GM10248 (cell line): ENCODE measurements at places on chromosomes 3 and 15.

DNA sequence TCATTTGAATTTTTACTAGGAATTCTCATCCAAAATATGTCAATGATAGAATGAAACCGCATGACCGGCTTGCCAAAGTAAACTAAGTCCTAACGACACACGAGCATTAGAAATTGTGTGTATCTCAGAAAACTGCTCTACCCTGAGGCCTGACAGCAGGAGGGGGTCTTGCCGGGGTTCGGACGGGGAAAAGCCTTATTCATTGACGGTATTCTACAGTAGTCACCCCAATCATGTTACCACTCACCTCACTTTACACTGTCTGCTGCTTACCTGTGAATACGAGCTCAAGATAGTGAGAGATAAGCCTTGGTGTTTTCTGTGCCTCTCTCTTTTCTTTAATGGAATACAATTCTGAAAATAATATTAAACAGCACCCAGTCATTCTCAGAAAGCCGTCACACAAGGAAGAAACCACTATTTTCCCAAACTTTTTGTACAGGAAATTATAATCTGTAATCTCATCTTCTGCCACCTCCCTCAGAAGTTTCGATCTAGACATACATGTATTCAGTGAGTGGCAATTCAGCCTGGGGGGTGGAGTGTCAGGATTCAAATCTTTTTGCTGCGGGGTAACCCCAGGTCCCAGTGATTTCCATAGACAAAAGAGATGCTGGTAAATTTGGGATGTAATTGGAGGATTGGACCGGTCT, 492 bp upstream of the FAM43A start:
- no peak for DNase-seq

DNA sequence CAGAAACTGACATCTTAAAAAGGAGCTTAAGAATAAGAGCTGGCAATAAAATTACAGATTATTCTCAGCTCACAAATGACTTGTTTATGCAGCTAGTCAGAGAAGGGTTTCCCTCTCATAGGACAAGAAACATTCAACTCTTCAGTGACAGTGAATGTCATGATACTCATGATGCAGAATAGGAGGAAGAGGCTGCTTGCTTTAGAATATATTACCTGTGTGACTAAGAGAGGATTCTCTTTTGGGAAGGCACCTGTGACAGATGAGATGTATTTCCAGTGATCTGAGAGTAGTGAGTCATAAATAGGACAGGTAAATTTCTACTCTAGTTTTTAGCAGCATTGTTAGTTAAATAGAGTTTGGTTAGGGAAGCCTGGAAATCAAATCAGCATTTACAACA, 39.9 kb downstream of the RASA2 start:
- DNase-seq = no peak

DNA sequence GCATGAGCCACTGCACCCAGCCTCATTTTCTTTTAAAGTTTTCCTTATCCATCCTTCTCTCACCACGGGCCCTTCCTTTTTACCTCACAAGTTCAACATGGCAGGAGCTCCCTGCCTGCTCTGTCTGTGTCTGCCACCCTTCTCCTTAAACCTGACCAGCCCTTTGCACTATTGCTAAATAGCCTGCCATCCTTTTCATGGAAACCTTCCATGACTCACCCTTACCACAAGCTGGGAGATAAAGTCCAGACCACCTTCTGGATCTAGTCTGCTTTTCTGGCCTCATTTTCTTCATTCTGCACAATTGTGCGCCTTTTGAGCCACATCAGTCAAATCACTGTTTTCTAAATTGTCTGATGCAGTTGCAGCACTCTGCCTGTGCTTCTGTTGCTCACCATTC, 8.9 kb downstream of the PARP14 start:
- no peak for DNase-seq

- no peak for DNase-seq
Observed at GRCh38 chr15:39413558-39413957, 167.3 kb upstream of the THBS1 start.

DNA sequence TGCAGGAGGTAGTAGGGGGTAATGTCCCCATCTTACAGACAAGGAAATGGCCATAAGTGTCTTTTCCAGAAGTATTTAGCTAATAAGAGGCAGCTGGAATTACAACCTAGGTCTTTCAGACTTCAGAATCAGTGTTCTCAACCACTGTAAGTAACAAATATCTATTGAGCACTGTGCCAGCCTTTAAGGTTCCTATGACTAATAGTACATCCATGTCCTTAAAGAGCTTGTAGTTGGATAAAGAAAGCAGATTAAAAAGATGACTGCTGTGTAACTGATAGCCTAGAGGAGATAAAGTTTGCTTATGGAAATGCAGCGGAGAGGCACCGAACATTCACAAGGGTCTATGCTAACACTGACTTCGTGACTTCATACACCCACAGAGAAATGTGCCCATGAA, 136.0 kb downstream of the KCNMB2 start:
- no peak for DNase-seq

DNA sequence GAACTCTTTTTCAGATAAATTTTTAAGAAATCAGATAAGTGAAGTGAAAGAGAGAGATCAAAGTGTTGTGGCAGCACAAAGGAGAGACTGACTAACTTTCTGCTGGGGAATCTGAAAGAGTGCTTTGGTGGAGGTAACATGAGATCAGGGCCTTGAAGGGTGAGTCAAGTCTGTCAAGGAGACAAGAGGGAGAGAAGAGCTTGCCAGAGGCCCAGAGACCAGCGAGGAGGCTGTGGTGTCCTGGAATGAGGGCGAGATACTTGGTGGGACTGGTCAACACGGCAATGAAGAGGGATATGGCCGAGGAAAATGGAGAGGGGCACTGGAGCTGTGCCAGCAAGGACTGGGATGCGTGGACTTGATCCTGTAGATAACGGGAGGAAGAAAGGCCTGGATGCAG, 4.6 kb downstream of the TADA3 start:
- DNase-seq = no peak

GRCh38 chr3:115099986-115100571, 47.0 kb downstream of the ZBTB20 start:
- no peak for DNase-seq

DNA sequence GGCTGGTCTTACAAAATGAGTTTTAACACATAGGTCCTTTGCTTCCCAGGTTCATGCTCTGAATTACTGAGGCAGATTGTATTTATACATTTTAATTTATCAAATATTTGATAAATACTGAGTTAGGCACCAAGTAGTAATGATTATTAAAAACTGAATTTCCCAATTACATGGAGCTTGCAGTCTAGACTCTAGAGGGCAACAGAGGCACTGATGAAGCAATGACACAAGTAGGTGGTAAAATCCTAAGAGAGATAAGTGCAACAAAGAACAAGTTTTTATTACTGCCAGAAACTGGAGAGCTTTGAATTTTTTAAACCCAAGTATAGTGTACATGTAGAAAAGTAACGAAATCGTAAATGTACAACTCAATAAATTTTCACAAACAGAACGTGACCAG, 406.2 kb upstream of the RARB start:
- DNase-seq = no peak

DNA sequence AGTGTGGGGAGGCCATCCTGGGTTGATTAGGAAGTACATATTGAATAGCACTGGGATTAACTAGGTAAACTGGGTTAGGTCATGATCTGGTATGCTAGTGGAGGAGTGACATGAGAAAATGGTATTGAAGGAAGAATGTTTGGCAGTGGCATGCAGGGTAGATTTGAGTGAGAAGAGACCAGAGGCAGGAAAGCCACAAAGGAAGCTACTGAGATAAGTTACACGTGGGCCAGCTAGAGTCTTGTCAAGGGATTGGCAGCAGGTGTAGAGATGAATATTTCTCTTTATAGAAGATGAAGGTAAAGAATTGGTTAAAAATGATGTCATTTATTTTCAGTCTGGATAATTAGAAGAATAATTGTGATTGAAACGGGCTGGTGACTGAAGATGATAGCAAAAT, 91.0 kb upstream of the TPRG1 start:
- DNase-seq = no peak

DNA sequence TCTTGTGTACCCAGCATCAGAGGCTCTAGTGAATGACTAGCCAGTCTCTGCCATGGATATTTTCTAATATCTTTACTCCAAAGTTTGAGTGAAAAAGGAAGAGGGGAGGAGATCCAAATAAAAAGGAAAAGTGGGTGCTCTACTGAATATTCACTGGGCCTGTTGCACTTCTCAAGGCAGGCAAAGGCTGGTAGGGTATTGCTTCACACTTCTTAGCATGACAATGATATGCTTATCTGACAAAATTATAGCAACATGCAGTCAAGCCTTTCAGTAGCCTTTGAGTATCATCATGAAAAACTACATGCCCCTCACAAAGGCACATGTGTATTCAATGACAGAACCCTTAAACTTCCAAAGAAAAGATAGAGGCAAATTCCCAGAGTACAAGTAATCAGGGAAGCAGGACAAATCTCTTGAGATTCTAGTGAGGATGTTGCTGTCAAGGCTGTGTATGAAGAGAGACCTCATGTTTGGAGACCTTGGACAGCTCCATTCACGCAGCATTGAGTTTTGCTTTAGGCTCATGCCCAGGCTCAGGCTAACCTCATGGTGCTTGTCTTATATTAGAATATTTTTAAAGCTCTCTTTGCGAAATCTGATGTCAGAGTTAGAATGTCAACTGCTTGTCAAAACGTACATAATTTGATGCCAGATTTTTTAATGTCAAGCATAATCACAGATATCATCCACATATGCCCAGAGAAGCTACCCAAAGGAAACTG, 506.9 kb downstream of the OCA2 start:
- no peak for DNase-seq

GRCh38 chr3:52696830-52697631, 8.6 kb downstream of the GLT8D1 start:
- no peak for DNase-seq

- DNase-seq = no peak
Observed at GRCh38 chr15:73225358-73226015, 143.3 kb downstream of the HCN4 start.

- no peak for DNase-seq
Observed at GRCh38 chr15:71127083-71127482, 11.8 kb downstream of the THSD4 start.

GRCh38 chr3:21256932-21257331, 494.1 kb downstream of the ZNF385D start:
- DNase-seq = no peak

DNA sequence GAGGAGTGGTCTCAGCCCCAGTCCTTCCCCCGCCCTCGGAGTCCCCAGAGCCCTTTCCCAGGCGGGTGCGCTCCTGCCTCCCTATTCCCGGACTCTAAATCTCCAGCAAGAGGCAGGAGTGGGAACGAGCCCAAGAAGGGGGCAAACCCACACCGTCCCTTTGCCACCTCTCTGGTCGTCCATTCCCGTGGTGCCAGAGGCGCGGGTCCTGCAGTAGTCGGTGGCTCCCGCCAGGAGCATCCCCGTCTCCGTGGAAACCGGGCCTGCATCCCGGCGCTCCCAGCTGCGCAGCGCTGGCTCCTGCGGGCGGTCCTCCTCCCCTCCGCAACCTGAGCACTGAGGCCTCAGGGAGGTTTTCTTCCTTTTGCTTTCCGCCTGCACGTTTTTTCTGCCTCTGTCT, 44.8 kb downstream of the LHFPL4 start:
- no peak for DNase-seq

GRCh38 chr3:170257145-170257544, 34.9 kb downstream of the PRKCI start:
- peak; percentile 26 for DNase-seq

- DNase-seq = peak; percentile 62
Observed at GRCh38 chr3:10983219-10983916, 9.2 kb upstream of the SLC6A1 start.

DNA sequence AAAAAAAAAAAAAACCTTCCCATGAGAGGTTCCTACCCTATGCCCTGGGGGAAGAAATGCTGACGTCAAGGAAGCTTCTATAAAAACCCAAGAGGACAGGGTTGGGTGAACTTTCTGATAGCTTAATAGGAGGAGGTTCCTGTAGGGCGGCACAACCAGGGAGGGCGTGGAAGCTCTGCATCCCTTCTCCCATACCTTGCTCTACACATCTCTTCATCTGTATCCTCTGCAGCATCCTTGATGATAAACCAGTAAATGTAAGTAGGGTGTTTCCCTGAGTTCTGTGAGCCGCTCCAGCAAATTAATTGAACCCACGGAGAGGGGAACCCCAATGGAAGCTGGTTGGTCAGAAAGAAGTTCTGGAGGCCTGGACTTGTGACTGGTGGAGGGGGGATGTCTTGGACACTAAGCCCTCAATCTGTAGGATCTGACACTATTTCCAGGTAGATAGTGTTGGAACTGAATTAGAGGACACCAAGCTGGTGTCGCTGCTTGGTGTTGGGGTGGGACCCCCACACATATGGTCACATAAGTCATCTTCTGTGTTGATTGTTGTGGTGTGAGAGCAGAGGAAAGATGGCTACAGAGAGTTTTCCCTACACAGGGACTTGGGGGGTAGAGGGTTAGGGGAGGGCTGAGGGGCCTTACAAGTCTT, 91.5 kb downstream of the ST6GAL1 start:
- DNase-seq = peak; percentile 42

DNA sequence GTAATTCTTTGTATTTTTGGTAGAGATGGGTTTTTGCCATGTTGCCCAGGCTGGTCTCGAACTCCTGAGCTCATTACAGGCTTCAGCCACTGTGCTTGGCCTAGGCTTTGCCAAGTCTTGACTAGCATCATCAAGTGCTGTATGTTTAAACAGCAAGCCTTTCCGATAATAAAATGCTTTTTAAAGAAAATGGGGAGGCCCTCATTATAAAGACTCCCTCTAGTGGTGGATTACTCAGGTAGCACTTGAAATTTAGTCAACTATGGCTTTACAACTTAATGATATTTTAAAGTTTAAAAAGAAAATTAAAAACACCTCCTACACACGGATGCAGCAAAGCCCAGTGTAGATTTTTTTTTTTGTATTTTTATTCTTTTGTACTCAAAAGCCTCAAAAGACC, 213.6 kb downstream of the GAP43 start:
- peak; percentile 23 for DNase-seq

DNA sequence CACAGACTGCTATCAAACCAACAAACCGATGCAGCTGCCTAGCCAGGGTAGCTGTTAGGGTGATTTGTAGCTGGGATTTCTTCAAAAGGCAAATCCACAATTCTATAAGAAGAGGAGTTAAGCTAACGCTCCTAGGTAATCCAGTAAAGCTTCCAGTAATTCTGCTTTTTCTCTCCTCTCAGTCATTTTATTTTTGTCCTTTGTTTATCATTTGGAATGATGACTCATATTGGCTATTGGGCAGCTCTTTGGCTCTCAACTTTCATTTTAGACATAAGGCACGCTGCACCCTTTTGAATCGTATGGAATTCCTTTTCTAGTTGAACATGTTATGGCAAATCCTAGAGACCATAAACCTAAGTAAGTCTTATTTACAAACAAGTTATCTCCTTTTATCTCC, 53.2 kb upstream of the PPARG start:
- no peak for DNase-seq

DNA sequence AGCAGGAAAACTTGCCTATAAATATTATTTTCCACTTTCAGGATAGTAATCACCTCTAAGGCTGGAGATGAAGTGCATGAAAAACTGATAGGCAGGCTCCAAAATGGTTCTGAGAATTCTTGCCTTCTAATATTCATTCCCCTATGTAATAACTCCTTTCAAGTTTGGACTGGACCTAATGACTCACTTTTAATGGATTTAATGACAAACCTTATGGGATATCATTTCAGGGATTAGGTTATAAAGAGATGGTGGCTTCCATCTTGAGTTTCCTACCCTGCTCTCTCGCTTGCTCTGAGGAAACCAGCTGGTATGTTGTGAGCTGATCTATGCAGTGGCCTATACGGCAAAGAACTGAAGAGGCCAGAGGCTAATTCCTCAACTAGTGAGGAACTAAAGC, 192.0 kb downstream of the BCHE start:
- no peak for DNase-seq
